ENCODE measurements at places on chromosomes 6 and 20.

GRCh38 chr6:89999945-90000825 lies 105.9 kb downstream of the GJA10 start:
- no peak for DNase-seq

DNA sequence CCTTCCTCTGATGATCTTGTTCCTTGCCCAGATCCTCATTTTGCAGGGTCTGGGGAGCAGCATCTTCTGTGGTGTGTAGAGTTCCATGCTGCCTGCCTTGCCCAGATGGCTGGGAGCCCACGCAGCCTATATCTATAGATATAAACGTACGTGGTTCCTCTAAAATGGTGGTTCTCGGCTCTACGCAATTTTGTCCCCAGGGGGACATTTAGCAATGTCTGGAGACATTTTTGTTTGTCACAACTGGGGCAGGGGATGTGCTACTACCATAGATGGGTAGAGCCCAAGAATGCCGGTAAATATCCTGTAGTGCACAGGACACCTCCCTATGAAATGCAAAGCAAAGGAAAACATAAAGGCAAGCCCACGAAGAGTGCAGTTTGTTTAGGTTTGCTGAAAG lies 98.4 kb upstream of the SPACA1 start:
- DNase-seq, result no peak

- DNase-seq, result no peak
These were observed 70.9 kb downstream of the ARID1B start for GRCh38 chr6:156848123-156848522.

GRCh38 chr6:143361536-143362191 lies 88.8 kb downstream of the ADAT2 start:
- DNase-seq, result no peak

All from SW 1271 (cell line).